ENCODE measurements at places on chromosomes 6 and 20.
A peak's percentile ranks its signal among the peaks of the same experiment; 100 is the strongest.

- DNase-seq: peak; percentile 67
Observed at GRCh38 chr20:8094415-8094818, 37.6 kb upstream of the PLCB1 start.

DNA sequence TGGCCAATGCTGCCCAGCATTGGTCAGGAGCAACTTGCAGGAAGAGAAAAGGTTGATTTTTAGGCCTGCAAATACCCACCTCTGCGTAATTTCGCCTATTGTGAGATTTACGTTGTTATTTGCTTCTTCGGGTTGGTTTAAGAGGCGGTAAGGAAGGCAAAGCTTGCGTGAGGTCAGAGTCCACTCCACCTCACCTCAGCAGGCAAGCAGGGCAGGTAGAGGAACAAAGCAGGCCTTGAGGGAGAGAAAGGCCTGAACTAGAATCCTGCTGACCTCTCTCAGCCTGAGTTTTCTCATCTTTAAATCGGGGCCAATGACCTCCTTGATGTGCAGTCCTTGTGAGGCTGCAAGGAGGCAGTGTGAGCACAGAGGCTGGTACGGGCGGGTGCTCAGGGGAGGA lies 239.1 kb downstream of the CDC5L start:
- peak; percentile 31 for DNase-seq

GRCh38 chr6:119012521-119012920 lies 65.9 kb downstream of the FAM184A start:
- DNase-seq: no peak

GRCh38 chr6:159066483-159066882 lies 21.7 kb upstream of the TAGAP start:
- DNase-seq: no peak

Data from HT-29 (cell line).